Activated CD8-positive, alpha-beta memory T cell treated with anti-CD3 and anti-CD28 coated beads for 24 hours (primary cell): ENCODE measurements at places on chromosomes 6 and 20.

DNA sequence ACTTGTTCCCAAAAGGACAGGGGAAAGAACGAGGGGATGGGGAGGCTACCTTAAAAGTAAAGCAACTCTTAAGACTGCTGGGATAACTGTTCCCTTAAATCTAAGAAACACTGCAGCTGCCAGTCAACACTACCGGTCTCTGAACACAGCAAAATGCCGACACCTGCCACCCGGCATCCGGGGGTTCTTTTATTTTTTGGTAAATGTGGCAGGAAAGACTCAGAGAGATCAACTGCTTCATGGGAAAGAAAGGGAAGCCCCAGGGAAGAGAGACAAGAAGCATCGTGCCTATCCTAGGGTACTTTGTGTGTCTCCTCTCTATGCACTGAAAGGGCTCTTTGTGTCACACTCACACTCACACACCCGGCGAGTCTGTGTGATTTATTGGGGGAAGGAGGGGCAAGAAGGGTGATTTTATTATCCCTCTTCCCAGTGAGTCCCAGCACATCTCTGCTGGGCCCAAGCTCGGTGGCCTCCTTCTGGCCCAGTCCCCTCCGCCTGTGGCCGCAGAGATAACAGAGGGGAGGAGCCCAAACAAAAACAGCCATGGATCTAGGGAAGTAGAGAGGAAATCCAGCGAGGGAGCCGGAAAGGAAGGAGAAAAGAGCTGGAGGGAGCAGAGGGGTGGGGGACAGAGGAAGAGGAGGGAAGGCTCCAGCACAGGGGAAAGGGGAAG is 1.4 kb downstream of the FYN start:
- DNase-seq, result peak; percentile 71

GRCh38 chr6:7440476-7440875 is 50.9 kb downstream of the RIOK1 start:
- DNase-seq, result no peak

DNA sequence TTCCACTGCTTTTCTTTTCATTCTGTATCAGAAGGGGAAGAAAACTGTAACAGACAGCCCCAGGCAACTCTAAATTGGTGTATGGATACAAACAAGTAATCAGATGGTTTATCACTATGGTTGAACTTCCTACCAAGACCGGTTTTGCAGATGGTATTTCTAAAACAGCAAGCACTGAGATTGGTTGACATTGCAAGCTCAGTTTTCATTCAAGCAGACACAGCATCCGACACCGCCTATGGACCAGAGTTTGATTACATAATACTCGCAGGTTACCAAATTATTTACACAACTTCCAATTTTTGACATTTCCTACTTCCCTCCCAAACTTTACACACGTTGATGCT is 209.9 kb downstream of the ALDH8A1 start:
- no peak for DNase-seq

DNA sequence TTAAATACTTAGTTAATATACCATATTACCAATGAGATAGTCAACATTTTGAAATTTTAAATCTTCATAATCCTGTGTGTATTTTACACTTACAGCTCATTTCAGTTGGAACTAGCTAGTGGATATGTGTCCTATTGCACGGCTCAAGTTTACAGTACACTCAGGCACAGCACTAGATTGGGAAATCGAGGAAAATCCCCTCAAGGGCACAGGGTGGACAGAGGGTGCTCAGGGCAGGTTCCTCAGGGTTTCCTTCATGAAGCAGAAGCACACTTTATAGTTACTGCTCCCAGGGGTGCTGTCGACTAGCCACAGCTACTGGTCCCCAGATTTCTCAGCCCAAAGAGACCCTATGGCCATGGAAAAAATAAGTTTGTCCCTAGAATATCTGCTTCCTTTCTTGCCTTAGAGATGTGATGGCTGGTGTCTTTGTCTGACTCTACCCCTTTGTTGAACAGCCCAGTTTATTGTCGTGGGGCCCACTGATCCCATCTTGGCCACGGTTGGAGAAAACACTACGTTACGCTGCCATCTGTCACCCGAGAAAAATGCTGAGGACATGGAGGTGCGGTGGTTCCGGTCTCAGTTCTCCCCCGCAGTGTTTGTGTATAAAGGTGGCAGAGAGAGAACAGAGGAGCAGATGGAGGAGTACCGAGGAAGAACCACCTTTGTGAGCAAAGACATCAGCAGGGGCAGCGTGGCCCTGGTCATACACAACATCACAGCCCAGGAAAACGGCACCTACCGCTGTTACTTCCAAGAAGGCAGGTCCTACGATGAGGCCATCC is 1.5 kb downstream of the BTN2A1 start:
- DNase-seq, result no peak

DNA sequence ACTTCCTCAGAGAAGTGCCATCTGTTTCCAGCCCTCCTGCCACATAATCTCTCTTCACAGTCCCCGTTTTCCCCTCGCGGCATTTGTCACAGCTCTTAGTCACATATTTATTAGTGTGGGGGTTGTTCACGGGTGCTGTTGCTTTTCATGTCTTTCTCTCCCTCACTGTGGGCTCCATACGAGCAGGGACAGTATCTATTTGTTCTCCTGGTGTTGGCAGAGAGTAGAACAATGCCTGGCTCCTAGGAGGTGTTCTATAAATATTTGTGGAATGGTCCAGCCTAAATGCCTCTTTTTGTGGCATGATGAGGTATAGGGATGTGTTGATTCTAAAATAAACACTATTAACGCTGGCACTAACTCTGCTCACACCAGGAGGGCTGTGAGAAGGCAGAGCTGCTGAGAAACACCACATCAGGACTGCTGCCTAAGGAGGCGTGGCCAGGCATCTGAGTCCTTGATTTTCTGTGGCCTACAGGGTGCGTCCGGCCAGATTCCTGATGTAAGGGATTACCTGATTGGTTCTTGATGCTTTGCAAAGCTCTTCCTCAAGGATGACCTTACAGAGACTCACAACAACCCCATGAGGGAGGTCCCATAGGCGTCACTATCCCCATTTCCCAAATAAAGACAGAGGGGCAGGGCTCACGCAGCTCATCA is 219.8 kb upstream of the ARID1B start:
- DNase-seq, result no peak
